ENCODE measurements at places on chromosomes 5 and 9. TPM values are rescaled to one million over a fixed set of nuclear protein-coding genes. Genes with fewer than 3 reads are reported as not detected.

DNA sequence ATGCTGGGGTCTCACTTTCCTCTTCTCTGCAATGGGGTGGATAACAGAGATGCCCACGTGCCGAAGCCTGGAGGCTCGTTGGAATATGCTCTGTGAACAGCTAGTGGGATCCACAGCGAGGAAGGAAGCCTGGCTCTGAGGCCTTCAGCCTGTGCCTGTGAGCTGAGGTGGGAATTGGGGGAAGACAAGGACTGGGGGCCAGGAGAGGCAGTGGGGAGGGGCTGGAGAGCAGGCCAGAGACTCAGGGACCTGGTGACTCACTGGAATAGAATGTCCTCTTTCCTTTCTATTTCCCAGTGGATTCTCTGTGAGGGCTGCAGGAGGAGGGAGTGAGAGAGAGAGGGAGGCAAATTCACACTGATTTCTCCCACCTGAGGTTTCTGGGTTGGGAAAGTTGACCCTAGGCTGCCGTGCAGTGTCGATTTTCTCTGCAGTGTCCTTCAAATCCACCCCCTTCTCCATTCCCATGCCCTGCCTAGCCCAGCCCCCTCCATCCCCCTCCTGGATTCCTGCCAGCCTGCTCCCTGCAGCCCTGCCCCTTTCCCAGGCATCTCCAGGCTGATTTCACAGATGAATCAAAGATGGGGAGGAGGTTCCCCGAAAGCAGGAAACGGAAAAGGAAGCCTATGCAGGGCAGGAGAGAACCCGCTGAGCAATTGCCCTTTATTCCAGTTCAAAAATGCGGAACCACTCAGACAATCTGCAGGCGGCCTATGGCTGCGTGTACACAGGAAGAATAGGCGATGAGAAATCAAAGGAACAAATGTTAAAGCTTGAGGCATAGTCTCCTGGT, 1.4 kb upstream of the SPAAR start:
- H3K4me3 ChIP-seq: no peak overlapping the region
- no peaks in the 10 kb centered on the region for H3K36me3 ChIP-seq
- peak overlapping the region; percentile 95 for H3K27ac ChIP-seq
- peak; percentile 97 for DNase-seq

- H3K36me3 ChIP-seq: no peaks in the 10 kb centered on the region
- peaks cover 12% of the 10 kb centered on the region for H3K27me3 ChIP-seq
- H3K27ac ChIP-seq: peak overlapping the region; percentile 97
- DNase-seq: peak; percentile 84
- H3K4me1 ChIP-seq: peaks cover 28% of the 10 kb centered on the region
These were observed 31.5 kb upstream of the SPRY4 start for GRCh38 chr5:142356349-142356715.

- no peaks in the 10 kb centered on the region for H3K36me3 ChIP-seq
- H3K4me3 ChIP-seq: no peak overlapping the region
- H3K27ac ChIP-seq: no peak overlapping the region
- no peaks in the 10 kb centered on the region for H3K27me3 ChIP-seq
- no peaks in the 10 kb centered on the region for H3K4me1 ChIP-seq
- DNase-seq: no peak
These were observed 93.4 kb downstream of the STRBP start for GRCh38 chr9:123174887-123175518.

- no peaks in the 10 kb centered on the region for H3K36me3 ChIP-seq
- no peak overlapping the region for H3K27ac ChIP-seq
- peaks cover 16% of the 10 kb centered on the region for H3K4me1 ChIP-seq
- no peaks in the 10 kb centered on the region for H3K27me3 ChIP-seq
- H3K4me3 ChIP-seq: no peak overlapping the region
- no peak for DNase-seq
These were observed 134.5 kb downstream of the SIL1 start for GRCh38 chr5:139063664-139064054.

- H3K27me3 ChIP-seq: no peaks in the 10 kb centered on the region
- DNase-seq: no peak
- no peaks in the 10 kb centered on the region for H3K36me3 ChIP-seq
These were observed 3.0 kb downstream of the DENND1A start for GRCh38 chr9:123926941-123927340.

DNA sequence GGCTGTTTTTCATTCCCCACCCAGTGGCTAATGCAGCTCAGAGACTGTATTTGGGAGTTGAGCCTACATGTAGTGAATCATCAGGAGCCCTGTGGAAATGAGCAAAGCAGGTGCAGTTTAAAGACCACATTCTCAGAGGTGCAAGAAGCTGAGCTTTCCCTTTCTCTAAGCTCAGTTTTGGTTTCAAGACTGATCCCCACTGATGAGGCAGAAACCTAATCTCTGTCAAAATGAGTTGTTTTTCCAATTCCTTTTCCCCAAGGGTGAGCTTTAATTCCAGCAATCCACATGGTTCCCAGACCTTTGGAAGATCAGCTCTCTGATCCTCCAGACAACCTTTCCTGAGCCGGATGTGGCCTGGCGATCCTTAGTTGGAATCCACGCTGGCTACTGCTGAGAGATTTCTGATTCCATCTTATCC, 420.5 kb downstream of the EBF1 start:
- H3K27me3 ChIP-seq: no peaks in the 10 kb centered on the region
- no peak overlapping the region for H3K27ac ChIP-seq
- DNase-seq: peak; percentile 74
- peaks cover 9% of the 10 kb centered on the region for H3K4me1 ChIP-seq
- H3K4me3 ChIP-seq: no peak overlapping the region

GRCh38 chr5:39019254-39019653, 54.9 kb downstream of the RICTOR start:
- H3K4me1 ChIP-seq: peaks cover 2% of the 10 kb centered on the region
- no peak for DNase-seq
- peaks cover 2% of the 10 kb centered on the region for H3K36me3 ChIP-seq
- H3K27me3 ChIP-seq: no peaks in the 10 kb centered on the region
- H3K27ac ChIP-seq: no peak overlapping the region

DNA sequence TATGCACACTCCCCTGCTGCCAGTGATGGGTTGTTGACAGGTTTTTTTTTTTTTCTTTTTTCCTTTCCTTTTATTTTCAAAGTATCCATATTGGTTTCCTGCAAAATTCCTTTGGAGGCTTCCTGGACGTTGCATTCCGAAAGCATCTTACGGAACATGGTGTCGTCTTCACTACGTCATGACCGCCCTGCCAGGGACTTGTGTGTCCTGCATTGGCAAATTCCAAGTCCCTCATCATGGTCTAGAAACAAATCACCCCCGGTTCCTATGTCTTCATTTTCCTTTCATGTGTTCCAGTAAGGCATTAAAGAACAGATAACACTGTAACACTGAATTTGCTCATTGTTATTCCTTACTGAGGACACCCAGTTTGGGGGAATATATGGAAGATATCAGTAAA, 35.0 kb upstream of the ADAMTSL1 start:
- no peaks in the 10 kb centered on the region for H3K36me3 ChIP-seq
- peaks cover 19% of the 10 kb centered on the region for H3K27me3 ChIP-seq
- H3K4me1 ChIP-seq: peaks cover 24% of the 10 kb centered on the region
- peak overlapping the region; percentile 51 for H3K4me3 ChIP-seq
- peak overlapping the region; percentile 43 for H3K27ac ChIP-seq
- no peak for DNase-seq

GRCh38 chr5:14983666-14984441, 112.3 kb upstream of the ANKH start:
- peak; percentile 40 for DNase-seq
- no peak overlapping the region for H3K4me3 ChIP-seq
- H3K27ac ChIP-seq: no peak overlapping the region
- H3K36me3 ChIP-seq: no peaks in the 10 kb centered on the region
- no peaks in the 10 kb centered on the region for H3K27me3 ChIP-seq

GRCh38 chr9:79120941-79121340, 450.8 kb upstream of the TLE4 start:
- no peak overlapping the region for H3K27ac ChIP-seq
- no peaks in the 10 kb centered on the region for H3K4me1 ChIP-seq
- H3K27me3 ChIP-seq: no peaks in the 10 kb centered on the region
- H3K4me3 ChIP-seq: no peak overlapping the region
- no peaks in the 10 kb centered on the region for H3K36me3 ChIP-seq
- DNase-seq: no peak

GRCh38 chr5:66840511-66841013, 244.4 kb downstream of the MAST4 start:
- H3K4me1 ChIP-seq: no peaks in the 10 kb centered on the region
- no peak for DNase-seq
- no peaks in the 10 kb centered on the region for H3K36me3 ChIP-seq
- no peaks in the 10 kb centered on the region for H3K27me3 ChIP-seq
- H3K27ac ChIP-seq: no peak overlapping the region

- DNase-seq: no peak
- H3K4me3 ChIP-seq: peak overlapping the region; percentile 41
- no peak overlapping the region for H3K27ac ChIP-seq
- H3K27me3 ChIP-seq: no peaks in the 10 kb centered on the region
- peaks cover 29% of the 10 kb centered on the region for H3K4me1 ChIP-seq
- H3K36me3 ChIP-seq: peaks cover 15% of the 10 kb centered on the region
These were observed 328 bp downstream of the CAMSAP1 start for GRCh38 chr9:135907006-135907430.

Gene PFN3
- total RNA-seq: not detected

Gene GFI1B
- total RNA-seq: 0.13 TPM

Gene ANKRD34B
- total RNA-seq: 0.13 TPM
